ENCODE measurements at places on chromosomes 13 and 19.

GRCh38 chr13:113373811-113374485, 10.0 kb upstream of the GRTP1 start:
- DNase-seq, result no peak

DNA sequence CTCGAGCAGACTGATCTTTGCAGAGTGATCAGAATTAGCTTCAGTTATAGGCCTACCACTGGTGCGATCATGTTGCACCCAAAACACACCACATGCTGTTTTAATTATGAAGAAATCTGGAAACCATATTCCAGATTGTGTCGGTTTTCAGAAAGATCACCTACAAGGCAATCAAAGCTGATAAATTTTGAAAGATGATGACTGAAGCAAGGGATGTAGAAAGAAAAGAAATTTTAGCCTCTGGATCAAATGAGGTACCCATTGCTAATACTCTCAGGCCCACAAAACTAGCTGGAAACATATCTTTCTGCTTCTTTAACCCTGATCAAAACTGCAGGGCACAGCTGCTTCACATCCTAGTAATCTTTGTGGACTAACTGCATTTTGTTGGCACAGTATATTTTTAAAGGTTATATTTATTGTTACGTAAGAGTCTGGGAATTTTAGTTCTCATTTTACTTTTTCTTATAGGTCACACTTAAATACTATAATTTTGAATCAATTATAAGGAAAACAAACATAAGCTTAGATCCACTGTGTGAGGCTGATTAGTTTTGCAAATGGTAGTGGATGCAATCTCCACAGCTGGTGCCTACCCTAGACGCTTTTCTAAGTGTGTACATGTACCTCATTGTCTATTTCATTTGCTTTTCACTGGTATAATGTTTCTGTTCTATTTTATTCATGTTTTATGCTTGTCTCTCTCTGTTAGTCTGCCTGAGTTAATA, 150.9 kb downstream of the RGCC start:
- DNase-seq, result no peak

- DNase-seq, result no peak
Observed at GRCh38 chr19:51076631-51077213, 6.0 kb downstream of the KLK14 start.

DNA sequence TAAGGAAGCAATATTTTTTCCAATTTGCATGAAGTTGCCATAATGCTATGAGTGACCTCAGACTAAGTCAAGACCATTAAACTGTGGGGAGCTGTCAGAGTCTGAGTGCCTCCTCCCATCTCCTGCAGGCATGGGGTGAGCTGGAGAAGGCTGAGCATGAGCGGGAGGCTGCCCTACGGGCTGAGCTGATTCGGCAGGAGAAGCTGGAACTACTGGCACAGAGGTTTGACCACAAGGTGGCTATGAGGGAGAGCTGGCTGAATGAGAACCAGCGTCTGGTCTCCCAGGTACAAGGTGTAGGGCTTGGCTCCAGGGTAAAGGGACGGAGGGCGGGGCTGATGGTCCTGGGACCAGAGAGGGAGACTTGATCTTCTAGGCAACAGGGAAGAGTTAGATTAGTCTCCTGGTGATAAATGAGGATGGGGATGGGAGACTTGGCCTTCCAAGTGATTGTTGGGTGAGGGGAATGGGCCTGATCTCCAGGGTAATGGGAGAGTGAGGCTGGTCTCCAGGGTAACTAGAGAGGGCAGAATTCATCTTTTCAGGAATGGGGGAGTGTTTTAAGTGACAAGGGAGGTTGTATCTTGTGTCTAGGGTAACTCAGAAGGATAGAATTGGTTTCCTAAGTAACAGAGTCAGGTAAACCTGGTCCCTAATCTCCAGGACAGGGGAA, 36.0 kb downstream of the SPTBN4 start:
- no peak for DNase-seq

DNA sequence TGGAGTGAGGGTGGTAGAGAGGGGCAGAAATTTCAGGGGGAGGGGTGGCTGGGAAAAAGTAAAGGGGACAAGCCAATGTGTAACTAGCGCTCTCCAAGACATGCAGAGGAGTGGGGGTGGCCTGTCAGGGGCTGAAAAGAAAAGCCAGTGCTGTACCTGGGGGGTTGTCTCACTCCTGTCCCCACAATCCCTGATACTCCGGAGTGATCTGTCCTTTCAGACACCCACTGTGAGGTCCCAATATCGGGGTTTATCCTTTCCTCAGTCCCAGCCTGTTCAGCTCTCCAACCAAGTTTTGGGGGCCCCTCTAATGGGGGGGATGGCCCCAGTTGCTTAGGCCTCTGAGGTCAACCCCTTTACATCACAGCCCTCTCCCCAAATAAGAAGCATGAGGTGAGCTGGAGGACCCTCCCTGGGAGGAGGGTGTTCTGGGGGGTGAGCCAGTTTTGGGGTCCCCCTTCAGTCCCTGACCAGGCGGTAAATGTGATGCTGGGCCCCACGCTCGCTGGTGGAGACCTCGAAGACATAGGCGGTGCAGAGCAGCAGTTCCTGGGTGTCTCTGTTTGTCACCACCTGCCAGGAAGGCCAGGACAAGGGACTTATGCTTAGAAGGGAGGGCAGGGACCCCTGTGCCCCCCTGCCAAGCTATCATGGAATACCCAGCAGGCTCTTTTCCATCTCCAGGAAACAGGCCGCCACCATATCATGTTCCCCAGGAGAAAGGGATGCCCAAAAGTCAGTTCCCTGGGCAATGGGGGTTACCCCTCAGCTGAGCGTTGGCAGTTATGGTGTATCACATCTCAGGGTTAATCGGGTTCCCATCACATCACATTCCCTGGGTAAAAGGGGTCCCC, 5.9 kb downstream of the CD37 start:
- DNase-seq, result no peak

DNA sequence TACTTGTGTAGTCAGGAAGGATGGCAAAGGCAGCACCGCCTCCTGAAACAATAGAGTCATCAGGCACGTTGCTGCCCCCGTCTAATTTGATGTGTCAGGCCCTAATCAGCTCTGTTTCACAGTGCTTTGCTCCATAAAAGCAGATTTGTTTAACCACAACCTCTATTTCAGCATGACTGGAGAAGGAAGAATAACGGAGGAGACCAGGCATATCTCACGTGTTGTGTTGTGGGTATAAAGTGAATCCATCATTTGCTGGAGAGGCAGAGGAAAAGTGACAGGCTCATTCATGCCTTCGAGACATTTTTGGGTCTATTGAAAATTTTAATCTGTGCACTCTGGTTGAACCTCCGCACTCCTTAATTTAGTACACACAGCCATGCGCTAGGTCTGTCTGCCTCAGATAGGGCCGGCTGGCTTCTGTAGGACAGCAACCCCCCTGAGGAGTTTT, 940.4 kb upstream of the SLC10A2 start:
- no peak for DNase-seq

DNA sequence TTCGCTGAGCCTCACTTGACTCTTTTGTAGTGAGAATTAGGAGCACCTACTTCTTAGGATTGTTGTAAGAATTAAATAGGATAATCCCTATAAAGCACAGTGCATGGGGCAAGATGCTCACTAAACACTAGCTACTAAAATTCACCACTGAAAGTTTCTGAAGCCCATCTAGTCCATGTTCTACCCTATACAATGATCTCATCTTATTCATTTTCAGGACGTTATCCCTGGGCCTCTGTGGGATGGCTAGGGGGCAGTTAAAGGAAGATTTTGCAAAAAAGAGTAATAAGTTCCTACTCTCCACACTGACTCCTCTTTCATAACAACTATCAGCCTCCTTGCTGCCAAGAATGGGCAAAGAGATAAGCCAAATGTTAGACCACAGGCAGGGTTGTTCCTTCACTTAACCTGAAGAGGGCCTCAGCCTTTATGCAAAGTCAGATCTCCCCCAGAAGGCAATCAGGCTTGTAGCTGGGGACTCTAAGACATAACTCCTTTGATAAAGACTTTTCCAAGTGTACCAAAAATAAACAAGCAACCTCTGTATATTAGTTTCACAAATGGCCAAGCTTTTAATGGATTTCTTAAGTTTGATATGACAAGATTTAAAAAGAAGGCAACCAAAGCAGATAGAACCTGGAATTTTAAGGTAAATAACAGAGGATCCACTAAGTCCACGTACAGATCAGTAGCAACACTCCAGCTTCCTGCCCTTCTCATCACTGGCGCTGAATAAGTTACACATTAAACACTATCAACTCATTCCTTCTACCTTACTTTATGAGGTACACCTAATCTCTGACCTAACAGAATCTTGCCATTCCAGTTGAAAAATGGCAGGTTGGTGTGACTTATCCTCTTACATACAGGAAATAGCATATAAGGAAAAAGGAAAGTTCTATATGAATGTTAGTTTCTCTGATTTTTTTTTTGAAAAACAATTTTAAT, 44.4 kb downstream of the ELF1 start:
- no peak for DNase-seq
